Osteocyte (in vitro differentiated cells): ENCODE measurements at places on chromosomes 3 and 15. TPM values are rescaled to one million over a fixed set of nuclear protein-coding genes. Genes with fewer than 3 reads are reported as not detected.
A peak's percentile ranks its signal among the peaks of the same experiment; 100 is the strongest.

GRCh38 chr3:89494734-89495133 lies 387.3 kb downstream of the EPHA3 start:
- DNase-seq: no peak

The MSL2 gene
- 28.7 and 28.9 TPM in 2 replicates for total RNA-seq

GRCh38 chr3:43950775-43951174 lies 260.0 kb downstream of the ABHD5 start:
- DNase-seq: no peak

The GOLGA8G gene
- total RNA-seq: not detected in 2 replicates

DNA sequence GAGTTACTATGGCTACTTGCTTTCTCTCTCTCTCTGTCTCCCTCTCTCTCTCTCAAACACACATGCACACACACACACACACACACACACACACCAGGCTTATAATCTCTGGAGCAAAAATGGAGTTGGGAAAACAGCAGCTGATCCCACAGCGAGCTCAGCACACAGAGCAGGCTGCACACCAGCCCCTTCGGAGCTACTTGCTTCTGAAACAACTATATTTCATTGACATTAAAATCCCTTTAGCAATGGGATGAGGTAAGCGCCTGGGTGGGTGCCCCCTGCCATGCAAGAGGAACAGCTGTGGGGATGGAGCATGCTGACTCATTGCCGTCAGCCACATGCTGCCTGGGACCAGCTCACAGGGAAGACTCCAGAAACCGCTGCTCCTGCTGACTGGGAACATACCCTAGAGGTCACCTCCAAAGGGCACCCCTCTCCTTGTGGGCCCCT lies 45.7 kb downstream of the B3GNT5 start:
- DNase-seq: peak; percentile 93

The FAM43A gene
- 38.2 and 38.6 TPM in 2 replicates for total RNA-seq

The ANKRD34C gene
- total RNA-seq: 0.08 TPM in 1 of 2 replicates, not detected in the other

- DNase-seq: no peak
Measured at GRCh38 chr3:94359996-94360395, 297.1 kb downstream of the NSUN3 start.

DNA sequence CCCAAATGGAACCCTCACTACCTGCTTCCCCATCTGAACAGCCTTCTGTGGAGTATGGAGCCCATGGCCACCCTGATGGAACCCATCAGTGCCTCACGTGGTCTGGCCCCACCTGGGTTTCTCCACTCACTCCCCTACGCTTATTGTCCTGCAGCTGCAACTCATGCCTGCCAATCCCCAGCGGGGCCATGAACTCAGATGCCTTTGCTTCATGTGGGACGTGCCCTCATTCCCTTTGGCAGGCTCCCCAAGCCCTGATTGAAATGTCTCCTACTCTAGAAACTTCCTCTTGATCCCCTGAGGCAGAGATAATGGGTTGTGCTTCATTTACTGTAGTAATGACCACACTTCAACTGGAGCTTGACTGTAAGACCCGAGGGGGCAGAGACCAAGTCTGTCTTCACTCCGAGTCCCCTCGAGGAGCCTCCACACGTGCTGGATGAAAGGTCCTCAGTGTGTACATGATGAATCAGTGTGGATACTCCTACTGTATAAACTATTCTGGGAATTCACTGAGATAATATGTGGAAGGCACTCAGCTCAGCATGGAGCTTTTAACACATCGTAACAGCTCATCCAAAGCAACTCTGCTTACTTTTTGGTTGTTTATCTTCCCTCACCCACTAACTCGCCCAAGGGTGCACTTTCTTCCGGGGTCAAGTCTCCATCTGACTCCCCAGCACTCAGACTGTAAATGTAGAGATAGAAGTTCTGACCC lies 232.8 kb upstream of the BHLHE40 start:
- DNase-seq: no peak

DNA sequence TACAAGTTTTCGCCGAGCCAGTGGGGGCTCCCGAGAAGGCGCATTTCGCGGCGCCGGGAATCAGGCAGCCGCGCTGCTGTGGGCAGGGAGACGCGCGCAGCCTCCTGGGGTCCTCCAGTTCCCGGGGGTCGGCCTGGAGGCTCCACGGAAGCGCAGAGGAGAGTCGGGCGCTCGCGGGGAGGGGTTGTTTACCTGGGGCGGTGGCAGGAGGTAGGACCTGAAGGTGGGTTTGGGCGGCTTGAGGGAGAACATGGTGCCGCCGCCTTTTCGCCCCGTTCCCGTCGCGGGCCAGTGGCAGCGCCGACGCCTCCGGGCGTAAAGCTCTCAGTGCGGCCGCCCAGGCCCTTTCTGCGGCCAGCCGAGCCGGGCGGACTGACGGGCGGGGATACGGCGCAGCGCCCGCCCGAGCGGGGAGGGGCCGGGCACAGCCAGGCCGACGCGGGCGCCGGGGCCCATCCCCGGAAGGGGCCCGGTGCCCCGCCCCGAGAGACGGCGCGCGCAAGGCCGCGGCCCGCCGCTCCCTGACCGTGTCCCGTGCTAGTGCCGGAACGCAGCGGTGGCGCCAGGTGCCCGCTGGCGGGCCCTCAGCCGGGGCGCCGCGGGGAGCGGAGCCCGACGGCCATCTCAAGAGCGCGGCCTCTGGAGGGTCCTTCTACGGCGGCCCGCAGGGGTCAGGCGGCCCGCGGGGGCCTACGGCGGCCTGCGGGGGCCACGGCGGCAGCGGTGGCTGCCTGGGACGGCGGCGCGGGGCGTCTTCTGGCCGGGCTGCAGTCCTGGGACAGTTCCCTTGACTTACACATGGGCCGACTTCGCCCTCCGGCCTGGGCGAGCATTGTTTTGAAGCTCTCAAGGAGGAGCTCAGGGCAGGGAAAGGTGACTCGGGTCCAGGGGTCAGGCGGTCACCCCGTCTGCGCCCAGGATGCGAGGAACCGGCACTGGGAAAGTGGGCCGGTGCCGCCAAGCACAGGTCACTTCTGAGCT lies at the start of gene MTMR10:
Gene MTMR10, minus strand, starts transcription at position 374 of the 981 bp plus-strand sequence. Its CDS starts 122 bp downstream, at position 252.
- peak; percentile 94 for DNase-seq
